ENCODE measurements at places on chromosomes 7 and 10.

DNA sequence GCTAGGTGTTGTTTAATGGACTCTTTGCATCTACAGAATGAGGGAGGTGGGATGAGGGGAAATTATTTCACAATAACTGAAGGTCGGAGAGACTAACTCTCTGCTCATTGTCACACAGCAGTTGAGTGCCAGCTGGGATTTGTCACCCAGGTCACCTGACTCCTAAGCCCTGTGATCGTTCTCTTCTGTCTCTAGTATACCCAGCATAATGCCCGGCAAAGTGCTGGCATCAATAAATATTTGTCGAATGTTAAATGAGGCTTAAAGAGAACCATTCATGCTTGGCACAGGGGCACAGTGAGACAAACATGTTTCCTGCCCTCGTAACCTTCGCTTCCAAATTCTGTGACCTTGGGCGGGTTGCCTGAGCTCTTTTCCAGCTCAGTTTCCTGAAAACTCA is 70.8 kb downstream of the TCF7L2 start:
- peak; percentile 21 for DNase-seq

DNA sequence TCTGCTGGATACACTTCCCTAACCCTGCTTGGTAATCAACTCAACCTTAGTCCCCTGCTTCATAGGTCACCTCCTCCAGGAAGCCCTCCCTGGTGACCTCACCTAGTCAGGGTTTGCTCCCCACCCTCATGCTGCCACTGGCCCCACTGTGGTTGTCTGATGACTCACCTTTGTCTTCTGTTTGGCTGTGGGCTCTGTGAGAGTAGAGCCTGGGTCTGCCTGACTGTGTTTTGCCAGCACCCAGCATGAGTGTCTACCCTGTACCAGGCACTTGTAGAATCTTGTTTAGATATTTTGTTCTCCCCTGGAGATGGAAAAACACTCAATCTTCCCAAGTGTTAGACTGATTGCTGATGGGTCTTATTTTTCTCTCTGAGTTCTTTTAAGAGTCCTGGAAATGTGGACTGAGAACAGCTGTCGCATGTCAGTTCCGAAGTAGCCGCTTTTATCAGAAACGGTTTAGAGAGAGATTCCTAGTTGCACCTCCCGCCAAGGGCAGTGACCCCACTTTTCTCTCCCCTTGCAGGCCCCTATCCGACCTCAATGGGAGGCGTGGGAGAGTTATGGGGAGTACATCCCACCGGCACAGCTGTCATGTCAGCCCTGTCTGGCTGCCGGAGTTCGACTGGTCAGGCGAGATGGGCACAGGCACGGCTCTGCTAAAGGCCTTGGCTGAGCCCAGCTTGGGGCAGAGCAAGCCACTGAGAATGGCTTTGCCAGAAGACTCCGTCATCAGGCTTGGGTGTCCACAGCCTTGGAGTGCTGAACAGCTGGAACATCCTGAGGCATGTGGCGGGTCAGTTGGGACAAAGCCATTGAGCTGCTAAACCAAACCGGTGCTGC is 134.3 kb downstream of the GRK5 start:
- no peak for DNase-seq

DNA sequence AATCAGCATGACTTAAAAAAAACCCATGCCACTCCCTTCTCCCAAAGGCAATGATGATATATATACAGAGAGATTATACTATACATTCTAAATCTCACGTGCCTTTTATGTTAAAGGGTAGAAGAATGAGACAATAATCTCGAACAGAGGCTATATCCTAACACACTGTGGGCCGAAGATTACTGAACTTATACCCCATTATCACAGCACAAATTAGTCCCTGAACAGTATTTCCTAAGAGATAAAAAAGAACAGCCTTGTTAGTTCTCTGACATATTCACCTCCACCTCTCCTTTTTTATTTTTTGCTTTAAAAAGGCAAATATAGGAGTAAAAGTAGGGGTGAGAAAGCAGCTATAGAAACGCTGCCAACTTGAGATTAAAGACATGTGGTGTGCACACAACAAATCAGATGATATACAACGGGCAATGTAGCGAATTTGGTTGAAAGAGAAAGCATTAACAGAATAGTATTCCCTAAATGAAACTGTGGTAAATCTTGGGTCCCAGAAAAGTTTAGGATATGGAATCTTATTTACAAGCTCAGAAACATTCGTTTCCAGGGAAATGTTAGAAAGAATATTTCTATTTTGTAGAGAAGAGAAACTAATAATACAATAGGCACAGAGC is 69.5 kb downstream of the JMJD1C start:
- no peak for DNase-seq

GRCh38 chr7:29853789-29854188 is 47.5 kb downstream of the WIPF3 start:
- DNase-seq = peak; percentile 77

DNA sequence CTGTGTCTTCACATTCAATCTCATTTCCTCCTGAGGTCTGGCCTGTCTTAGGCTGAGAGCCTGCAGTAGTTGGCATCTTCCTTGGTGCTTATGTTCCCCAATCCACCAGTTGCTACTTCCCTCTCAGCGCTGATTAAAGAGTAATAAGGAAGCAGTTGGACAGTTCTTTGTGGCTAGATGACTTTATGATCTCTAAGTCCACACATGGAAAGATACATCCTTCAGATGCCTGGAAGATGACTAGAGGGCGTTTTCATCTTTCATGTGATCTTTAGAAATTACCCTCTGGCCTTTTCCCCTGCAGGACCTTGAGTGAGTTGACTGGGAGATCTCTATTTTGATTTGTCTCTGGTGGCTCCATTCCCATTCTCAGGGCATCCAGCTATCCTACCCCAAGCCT is 204.5 kb downstream of the GRM3 start:
- DNase-seq = no peak

DNA sequence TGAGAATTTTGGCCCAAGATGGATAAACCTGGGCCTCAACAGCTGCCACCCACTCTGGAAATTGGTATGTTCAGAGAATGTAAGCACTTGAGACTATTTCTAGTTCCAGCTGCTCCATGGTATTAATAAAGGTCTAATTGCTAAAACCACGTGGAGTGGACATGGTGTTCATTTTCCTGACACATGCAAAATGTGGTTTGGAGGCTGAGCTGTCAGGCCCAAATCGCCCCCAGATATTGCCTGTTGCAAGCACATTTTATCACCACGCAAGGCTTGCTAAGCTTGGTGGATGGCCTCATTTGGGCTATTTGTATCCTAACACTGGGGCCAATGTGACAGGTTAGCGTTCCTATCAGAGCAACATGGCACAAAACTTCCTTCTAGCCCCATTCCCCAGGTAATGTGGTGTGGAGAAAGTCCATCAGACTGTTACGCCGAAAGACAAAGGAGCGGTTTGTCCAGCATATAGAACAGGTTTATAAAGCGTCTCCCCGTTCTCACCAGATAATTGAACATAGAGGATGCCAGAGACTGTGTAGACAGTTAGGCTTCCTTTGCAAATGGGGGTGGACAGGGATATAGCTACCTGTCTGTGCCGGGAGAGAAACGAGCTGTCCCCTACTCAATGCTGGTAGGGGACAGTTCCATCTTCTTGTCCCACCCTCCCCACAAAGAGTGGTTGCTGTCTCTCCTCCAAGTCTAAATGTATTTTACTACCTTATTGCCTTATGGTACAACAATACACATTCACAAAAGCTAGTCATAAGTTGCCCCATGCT is 78.0 kb upstream of the ANKRD1 start:
- DNase-seq = no peak

DNA sequence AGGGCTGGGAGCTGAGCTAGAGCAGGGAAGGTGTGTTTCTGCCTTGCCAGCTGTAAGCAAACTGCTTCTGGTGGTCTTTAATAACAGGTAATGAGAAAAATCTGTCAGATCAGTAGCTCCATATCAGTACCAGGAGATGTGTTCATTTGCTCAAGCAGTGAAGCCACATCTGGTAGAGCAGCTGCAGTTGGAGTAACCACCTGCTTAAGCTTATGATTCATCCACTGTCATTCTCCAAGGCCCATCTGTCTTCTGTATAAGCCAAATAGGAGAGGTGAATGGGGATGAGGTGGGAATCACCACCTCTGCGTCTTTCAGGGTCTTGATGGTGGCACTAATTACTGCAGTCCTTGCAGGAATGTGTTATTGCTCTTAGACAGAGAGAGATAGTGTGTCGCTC is 18.4 kb upstream of the COBL start:
- DNase-seq = peak; percentile 15

- DNase-seq = no peak
Observed at GRCh38 chr7:131583430-131583829, 27.0 kb upstream of the PODXL start.

DNA sequence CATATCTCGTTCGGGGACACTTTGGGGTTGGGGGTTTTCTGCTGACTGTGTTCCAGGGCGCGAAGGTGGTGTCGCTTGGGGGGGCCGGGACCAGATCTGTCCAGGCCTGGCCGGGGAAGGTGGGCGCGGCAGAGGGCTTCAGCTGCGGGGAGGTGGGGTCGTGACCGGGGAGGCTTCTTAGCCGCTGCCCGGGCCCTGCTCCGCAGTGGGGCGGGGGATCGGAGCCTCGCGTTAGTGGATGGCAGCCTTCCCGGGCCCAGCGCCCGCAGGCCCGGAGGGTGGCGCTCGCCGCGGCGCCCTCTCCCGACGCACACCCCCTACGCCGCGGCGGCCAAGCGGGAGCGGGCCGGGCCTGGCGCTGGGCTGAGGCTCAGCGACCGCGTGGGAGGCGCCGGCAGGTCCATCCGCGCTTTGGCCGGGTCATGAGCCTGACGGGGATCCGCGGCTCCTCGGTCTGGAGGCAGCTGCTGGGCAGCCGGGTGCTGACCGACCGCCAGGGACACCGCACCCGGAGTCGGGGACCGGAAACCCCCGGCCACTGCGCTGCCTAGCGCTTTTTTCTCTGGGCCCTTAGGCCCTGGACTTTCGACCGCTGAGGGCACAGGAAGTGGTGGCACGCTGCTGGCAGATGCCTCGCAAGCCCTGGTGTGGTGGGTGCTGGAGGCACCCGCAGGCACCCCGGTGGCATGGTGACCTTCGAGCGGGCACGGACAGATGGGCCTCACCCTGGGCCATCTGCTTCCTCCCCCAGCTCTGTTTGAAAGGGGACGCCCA is 1.2 kb downstream of the AGAP3 start:
- peak; percentile 16 for DNase-seq

GRCh38 chr7:77265666-77266065 is 66.0 kb upstream of the FGL2 start:
- DNase-seq = no peak

DNA sequence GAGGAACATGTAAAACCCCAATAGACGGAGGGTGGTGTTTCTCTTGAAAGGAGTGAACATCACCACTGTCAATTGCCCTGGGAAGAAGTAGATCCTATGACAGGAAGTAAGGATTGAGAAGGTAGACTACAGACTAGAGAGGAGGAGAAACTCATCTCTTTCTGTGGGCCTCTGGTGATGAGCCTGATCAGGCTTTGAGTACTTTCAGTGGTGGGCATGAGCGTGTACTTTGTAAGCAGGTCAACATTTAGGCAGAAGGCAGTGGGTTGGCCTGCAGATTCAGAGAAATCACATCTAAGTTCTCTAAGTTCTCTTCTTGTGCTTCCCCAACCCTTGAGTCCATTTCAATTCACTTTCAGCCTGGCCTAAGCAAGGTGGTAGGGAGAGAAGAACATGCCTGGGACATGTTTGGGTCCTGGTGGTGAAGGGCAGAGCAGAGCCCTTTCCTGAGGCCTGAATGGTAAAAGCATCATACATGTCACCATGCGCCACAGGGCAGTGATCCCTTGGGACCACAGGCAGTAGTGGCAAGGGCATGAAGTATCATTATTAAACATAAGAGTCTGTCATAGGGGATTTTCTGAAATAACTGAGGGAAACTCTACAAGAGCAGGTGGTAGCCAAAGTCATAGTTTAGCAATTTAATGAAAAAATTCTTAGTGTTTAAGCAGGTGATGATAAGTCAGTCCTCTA is 56.4 kb upstream of the ANKRD1 start:
- DNase-seq = no peak

GRCh38 chr7:156764016-156764669 is 123.6 kb downstream of the RNF32 start:
- DNase-seq = peak; percentile 36

GRCh38 chr10:88660598-88660884 is 3.7 kb upstream of the LIPF start:
- DNase-seq = no peak

GRCh38 chr7:22435105-22435504 is 64.9 kb downstream of the STEAP1B start:
- no peak for DNase-seq

- DNase-seq = no peak
Observed at GRCh38 chr10:63286340-63286739, 153.2 kb downstream of the NRBF2 start.

GRCh38 chr10:113060201-113061053 is 110.4 kb downstream of the TCF7L2 start:
- DNase-seq = no peak

DNA sequence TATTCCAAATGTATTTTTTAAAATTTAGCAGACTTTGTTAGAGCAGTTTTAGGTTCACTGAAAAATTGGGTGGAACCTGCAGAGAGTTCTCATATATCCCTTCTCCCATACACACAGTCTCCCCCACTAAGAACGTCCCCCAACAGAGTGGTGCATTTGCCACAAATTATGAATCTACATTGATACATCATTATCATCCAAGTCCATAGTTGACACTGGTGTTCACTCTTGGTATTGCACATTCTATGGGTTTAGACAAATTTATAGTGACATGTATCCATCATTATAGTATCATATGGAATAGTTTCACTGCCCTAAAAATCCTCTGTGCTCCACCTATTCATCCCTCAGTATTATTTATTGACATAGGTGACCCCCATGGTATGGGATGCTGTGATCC is 97.3 kb upstream of the AFAP1L2 start:
- no peak for DNase-seq

DNA sequence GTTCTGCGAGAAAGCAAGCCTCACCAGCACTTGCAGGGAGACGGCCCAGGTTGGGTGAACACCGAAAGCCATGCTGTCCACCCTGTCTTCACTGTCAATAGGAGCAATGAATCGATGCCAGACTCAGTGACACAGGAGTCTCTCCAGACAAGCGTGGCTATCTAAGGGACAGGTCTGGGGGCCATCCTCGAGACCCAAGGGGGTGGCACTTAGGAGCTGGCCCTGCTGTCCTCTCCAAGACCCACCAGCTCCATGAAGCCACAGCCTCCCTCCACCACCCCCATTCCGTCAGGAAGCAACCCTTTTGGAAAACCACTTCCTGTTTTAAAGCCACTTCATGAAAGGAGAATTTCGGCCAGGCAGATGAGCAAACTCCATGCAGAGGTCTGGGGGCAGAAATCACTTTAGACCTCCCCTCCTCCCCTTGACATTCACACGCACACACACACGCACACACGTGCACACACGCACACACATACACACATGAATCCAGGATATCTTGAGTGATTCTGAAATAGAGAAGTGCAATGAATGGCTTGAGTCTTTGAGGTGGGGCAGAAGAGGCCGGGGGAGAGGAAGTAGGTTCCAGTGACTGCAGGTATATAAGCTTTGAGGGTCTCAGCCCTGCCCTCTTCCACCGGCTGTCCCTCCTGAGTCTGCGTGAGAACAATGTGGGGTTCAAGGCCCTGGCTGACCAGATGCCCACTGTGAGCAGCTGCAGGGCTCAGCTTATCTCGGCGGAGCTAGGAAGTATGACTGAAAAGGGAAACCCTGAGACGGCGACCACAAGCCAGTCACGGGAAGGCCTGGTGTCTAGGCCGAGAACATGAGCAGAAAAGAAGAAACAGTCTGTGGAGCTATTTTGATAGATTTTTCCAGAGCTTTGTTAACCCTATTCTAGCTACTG is 25.0 kb downstream of the RGS10 start:
- DNase-seq = no peak
